CD4-positive, alpha-beta T cell treated with Interleukin-6 at 100 ng/mL for 8 hours (primary cell): ENCODE measurements at places on chromosomes 12 and 14.

- no peak for DNase-seq
Observed at GRCh38 chr12:15201056-15201455, 20.2 kb downstream of the RERG start.

- DNase-seq, result no peak
Observed at GRCh38 chr14:51167587-51168214, 72.3 kb upstream of the TMX1 start.

DNA sequence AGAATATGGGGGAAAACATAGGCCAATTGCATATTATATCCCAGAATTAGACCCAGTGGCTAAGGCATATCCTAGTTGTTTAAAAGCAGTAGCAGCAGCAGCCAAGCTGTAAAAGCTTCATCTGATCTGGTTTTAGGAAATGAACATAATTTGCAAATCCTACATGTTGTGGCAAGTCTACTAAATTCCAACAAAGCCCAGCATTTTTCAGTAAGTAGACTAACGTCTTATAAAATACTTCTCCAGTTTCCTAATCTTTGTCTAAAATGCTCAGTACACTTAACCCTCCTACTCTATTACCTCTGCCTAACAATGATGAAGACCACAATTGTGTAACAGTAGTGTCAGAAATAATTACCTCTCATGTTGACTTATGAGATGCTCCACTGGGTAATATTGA is 70.9 kb upstream of the RERGL start:
- DNase-seq, result no peak

DNA sequence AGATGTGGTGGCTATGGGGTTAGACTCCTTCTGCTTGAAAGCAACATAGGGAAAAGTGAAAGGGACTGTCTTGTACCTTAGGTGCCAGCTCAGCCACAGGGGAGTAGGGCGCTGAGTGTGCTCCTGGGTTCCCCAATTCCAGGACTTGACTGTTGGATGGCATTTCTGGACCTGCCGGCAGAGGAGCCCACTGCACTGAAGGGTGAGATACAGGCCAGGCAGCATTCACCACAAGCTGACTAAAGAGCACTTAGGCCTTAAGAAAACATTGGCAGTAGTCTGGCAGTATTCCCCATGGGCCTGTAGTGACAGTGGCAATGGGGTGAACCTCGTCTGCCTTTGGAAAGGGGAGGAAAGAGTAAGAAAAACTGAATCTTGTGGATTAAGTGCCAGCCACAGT is 67.1 kb upstream of the TMTC2 start:
- no peak for DNase-seq

DNA sequence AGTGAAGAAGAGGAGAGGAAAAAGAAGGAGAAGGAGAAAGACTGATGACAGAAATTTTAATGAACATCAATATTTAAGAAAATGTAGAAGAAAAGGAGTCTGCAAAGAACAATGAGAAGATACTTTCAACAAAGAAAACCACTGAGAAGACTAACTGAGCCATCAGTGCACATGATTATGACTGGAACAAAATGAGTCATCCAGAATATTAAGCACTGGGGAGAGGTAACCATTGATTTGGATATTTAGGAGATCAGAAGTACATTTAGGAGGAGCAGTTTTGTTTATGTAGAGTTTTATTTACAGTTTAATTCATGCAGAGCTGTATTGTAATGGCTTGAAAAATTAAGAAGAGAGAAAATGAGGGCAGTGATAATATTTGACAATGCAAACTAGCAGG is 159.1 kb downstream of the C12orf50 start:
- no peak for DNase-seq

GRCh38 chr14:100791348-100791735 is 34.6 kb upstream of the MEG3 start:
- DNase-seq, result no peak
